Left renal cortex interstitium (tissue), 4 donors: ENCODE measurements at places on chromosomes 4 and X.
A peak's percentile ranks its signal among the peaks of the same experiment; 100 is the strongest.

GRCh38 chrX:107716118-107716684, 59.4 kb downstream of the TSC22D3 start:
- DNase-seq: no peak

- DNase-seq: no peak
Observed at GRCh38 chr4:138305050-138305449, 62.9 kb upstream of the SLC7A11 start.

GRCh38 chr4:137414802-137415201, 117.5 kb downstream of the PCDH18 start:
- no peak for DNase-seq

DNA sequence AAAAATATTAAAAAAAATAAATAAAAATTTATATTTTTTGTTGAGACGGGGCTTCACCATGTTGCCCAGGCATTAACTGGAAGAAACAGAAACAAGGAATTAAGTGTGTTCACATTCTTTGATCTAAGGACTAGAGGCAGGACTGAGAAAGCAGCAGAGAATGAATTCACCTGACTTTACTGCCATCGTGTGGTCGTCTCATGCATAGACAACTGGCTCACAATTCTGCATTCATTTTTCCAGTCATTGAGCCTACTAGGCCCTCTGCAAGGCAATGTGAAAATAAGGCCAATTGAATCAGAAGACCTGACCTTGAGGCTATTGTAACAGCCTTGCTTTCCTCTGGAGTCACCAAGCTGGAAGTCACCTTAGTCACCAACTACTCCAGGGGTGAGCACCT, 37.4 kb downstream of the LHFPL1 start:
- DNase-seq: peak; percentile 9

DNA sequence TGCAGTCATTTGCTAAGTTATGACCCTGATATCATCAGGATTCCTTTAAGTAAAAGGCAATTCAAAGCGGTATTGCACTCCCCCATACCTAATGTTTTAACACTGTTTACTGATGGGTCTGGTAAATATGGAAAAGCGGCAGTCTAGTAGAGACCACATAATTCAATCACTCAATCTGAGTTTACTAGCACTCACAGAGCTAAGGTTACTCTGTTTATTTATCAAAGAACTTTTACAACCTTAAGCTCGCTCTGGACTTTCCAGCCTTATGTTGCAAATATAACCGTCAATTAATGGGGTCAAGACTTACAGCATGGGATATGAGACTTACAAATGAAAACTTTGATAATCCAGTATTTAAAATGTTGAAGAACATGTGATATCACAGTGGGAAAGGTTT, 124.5 kb upstream of the ZCCHC13 start:
- DNase-seq: no peak
